ENCODE measurements at places on chromosomes 2 and 18. TPM values are rescaled to one million over a fixed set of nuclear protein-coding genes. Genes with fewer than 3 reads are reported as not detected.

The LCT gene
- total RNA-seq: not detected

The UXS1 gene
- 18.2 TPM for total RNA-seq

The SERPINB12 gene
- total RNA-seq: 0.60 TPM

The RPL37A gene
- total RNA-seq: 2,683 TPM

The RGPD3 gene
- 0.04 TPM for total RNA-seq

DNA sequence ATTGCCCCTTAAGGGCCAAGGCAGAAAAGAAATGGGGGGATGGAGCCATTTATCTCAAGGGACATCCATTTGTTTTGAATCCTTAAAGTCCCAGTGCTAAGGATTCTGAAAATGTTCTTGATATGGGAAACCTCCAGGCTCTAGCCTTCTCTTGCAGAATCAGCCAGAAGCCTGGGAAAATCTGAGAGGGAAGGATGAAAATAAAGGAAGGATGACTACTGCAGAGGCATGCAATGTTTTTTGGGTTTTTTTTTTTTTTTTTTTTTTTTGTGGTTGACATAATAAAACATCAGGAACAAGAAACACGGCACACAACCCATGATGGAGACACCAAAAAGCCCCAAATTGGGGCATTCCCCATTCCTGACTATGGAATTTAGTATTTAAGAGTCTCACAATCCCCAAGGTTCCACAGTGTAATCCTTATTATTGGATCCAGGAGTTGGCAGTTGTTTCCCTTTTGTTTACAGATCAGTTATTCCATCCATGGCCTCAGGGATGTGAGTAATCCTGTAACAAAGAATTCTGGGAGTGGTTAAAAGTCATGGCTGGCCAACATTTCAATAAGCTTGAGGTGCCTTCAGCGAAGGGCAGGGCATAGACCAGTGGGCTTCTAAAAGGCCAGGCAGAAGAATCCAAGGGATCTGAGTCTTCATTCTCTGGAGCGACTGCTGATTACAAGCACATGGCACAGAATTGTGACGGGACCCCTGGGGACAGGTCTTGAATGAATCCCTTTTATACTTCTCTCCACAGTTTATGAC lies 337.5 kb downstream of the GULP1 start:
- peak; percentile 71 for ATAC-seq

- ATAC-seq: no peak
Measured at GRCh38 chr2:49177194-49177593, 22.9 kb upstream of the FSHR start.

DNA sequence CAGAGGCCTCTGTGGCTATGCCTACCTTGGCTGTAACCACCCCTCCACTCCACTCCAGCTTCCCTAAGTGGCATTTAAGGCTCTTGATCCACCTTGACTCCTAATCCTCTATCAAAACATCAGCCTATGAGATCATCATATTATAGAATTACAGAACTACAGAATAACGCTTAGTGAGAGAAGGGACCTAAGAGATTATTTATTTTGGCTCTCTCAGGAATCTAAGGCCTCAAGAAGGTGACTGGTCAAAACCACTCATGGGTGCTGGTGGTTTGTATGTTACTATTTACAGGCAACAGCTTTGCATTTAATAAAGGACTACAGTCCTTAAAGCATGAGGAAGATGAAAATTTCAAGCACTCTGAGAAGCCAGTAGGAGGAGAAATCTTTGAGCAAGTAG lies 118.8 kb downstream of the FSHR start:
- ATAC-seq: no peak

GRCh38 chr2:142131010-142131669 lies at the start of gene LRP1B:
TSS of gene LRP1B (minus strand) at chr2:142131016. CDS start at chr2:142130729, 287 bp downstream.
- ATAC-seq: peak; percentile 43

GRCh38 chr2:127072970-127073369 lies 34.0 kb downstream of the BIN1 start:
- no peak for ATAC-seq

DNA sequence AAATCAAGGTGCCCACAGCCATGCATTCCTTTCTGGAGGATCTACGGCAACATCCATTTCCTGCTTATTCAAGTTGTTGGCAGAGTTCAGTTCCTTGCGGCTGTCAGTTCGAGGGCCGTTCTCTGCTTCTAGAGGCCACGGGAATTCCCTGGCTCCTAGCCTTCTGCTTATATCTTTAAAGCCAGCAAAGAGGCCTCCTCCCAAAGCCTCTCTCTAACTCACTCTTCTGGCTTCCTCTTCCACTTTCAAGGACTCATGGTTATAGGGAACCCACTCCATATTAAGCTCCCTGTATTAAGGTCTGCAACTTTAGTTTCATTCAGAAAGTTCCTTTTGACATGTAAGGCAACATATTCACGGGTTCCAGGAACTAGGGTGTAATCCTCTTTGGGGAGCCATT lies 150.1 kb upstream of the RMP24 start:
- ATAC-seq: no peak

GRCh38 chr18:49730951-49731391 lies 82.4 kb downstream of the ACAA2 start:
- no peak for ATAC-seq

Data from esophagus mucosa (tissue), 1 donor.